ENCODE measurements at places on chromosomes 4 and X.

DNA sequence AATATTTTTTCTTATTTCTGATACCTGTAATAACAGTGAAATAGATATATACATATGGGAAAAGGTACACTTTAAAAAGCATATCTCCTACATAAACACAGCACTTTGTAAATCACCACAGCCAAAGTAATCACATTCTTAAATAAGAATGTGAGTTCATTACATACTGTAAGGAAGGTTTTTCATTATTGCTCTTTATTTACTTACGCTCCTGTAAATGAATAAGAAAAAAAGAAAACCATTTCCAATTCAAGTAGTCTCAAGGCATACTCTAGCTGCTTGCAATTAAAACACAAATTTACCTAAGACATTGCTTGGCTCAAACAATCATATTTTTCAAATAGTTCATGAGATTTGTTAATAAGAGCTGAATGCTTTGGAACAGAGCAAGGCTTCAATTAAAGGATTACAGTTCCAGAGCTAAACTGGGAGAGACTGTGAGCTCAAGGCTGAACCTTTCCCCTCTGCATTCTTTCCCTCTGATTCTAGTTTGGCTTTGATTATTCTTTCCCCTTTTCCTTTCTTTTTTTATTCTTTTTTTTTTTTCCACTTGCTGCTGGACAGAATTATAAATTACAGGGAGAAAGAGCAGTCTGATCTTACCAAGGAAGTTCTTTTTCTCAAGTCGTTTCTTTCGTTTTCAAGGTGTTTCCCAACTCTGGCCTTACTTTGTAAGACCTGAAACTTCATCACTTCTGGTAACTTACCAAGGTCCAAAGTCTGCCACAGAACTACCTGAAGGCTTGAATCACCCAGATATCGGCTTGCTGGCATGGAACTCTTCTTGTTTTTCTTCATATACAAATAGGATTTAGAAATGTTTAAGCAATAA lies 278.3 kb downstream of the INPP4B start:
- no peak for DNase-seq

GRCh38 chr4:159107203-159107925 lies 4.5 kb downstream of the RAPGEF2 start:
- DNase-seq, result no peak

GRCh38 chr4:94357624-94358023 lies 15.0 kb upstream of the HPGDS start:
- no peak for DNase-seq

DNA sequence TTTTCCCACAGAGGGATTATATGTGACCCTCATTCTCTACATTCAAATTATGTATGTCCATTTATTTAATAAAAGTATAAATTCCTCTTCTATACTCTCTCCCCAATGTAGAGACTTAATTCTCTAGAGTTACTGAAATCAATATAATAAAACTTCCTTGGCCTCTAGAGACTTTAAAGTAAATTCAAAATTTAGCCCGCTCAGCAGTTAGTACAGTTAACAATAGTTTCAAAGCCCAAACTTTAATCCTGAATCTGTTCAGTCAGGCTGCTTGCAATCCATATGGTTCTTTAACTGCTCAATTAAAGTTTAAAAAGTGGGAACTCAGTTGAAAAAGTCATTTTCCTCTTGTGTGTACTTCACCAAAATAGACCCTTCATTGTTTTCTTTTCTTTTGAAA lies 2558.4 kb downstream of the ARAP2 start:
- DNase-seq, result no peak

GRCh38 chr4:5874811-5875449 lies 18.0 kb downstream of the CRMP1 start:
- no peak for DNase-seq

GRCh38 chrX:103687073-103687695 lies 685 bp upstream of the MORF4L2 start:
- DNase-seq, result peak; percentile 70

DNA sequence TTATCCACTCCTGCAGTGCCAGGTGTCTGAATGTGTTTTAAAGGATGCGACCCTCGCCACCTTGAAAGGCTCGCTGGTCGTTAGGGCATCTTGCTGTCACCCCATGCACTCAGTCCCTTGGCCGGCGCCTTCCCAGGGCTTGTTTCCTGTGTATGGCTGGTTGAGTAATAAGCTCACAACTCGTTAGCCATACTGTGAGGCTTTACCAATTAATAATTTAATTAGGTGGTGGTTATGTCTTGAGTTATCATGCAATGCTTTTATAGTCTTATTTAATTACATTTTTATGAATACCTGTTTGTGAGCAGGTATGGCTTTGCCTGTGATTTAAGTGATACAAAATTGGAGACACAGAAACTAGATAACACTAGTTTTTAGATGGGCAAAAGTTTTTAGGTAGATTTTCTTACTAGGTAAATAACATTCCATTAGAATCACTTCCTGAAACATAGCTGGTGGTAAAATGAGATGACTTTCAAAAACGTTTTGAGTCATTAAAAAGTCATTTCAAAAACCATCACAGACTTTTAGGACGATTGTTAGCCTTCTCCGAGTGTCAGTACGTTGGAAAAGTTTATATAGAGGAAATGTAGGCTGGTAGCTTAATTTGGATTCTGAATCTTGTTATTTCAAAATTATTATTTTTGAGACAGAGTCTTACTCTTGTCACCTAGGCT lies 18.2 kb downstream of the PTTG2 start:
- DNase-seq, result no peak

DNA sequence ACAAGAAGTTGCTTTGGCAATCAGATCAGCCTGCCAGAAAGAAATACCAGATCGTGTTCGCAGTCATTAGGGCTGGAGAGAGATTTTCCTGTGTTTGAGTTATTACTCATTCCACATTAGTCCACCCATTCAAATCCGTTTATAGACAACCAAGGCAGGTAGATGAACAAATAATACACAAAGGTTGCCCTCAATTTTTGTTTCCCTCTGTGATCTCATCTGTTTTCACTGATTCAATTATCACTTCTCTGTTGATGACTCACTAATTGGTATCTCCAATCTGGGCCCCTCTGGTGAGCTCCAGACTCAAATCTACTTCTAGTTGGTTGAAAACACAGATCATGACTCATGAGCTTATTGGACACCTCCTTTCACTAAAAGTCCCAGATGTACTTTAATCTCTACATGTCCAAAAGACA lies 54.5 kb downstream of the CHM start:
- no peak for DNase-seq

DNA sequence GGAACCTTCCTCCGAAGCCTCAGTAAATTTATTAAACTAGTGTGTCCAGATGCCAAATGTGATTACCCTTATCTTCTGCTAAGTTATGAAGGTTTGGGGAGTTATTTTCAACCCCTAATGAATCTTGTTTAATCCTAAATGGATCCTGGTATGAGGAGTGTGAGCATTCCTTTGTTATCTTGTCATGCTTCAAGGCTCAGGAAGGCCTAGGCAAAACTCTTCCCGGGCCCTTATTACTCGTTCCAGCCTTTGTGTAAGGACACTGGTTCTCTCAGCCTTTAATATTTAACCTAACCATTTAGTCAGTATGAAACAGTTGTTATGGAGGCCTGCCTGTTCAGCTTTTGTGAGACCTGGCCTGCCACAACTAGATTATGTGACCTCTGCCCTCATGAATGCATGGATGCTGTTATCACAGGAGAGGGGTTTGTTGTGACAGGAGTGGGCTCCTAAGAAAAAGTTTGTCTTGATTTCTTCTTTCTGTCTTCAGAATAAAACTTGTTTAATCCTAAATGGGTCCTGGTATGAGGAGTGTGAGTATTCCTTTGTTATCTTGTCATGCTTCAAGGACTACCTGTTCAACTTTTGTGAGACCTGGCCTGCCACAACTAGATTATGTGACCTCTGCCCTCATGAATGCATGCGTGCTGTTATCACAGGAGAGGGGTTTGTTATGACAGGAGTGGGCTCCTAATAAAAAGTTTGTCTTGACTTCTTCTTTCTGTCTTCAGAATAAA lies 181.7 kb downstream of the SLC39A8 start:
- DNase-seq, result no peak

DNA sequence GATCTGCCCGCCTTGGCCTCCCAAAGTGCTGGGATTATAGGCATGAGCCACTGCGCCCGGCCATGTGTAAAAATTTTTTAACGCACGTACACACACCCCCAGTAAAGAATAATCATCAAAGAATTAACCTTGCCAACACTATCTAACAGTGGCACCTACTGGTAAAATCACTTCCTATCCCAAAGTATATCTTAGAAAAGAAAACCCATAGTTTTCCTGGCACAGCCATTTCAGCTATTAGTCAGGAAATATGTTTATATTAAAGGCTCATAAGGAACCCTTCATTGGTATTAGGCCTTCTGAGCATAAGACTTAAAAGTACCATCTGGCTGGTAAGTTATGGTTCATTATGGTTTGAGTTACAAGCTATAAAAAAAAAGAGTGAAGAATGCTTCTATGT lies 14.1 kb downstream of the S100G start:
- no peak for DNase-seq

- DNase-seq, result no peak
These were observed 2.2 kb downstream of the TMEM47 start for GRCh38 chrX:34654696-34655490.

DNA sequence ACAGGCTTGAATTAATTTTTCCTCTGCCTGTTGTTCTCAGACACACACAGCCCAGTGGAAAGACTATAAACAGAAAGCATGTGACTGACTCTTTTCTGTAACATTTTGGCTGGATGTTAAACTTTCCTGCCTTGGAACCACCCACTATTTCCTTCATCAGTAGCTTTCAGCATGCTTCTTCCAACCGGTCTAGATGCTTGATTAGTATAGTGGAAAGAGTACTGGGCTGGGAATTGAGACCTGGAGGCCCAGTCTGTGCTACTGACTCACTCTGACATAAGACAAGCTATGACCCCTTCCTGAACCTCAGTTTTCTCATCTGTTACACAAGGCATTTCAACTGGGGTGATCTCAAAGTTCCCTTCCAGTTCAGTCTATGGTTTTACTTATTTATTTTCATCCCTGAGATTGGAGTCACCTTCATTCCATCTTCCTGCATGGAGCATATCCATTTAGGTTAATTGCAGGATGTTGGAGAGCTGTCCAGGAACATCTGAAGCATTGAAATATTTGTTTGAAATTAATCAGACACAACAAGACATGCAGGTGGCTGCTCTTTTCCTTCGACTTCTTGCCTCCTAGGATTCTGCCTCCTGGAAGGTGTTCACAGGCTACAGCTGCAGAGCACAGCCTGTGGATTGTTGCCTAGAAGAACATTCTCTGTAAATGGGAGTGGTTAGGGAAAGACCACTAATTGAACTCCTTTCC lies 173.4 kb downstream of the RTL9 start:
- DNase-seq, result no peak
